GF-D8 (cell line): ENCODE measurements at places on chromosomes 6 and 20.

DNA sequence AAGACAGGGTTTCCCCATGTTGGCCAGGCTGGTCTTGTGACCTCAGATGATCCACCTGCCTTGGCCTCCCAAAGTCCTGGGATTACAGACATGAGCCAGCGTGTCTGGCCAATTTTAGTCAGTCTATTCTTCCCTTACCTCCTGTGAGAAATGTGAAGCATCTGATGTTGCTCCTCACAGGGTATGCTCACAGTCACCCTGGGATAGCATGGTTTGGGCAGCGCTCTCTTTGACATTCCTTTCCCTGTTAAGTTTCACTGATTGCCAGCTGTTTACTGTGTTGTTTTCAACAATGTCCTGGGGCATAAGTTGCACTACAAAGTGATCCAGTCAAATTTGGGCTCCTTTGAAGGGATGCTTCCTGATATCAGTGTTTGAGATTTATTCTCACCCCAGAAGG lies 13.1 kb downstream of the CDC5L start:
- DNase-seq = no peak

GRCh38 chr6:111354758-111355555 lies 128.1 kb downstream of the REV3L start:
- DNase-seq = no peak

DNA sequence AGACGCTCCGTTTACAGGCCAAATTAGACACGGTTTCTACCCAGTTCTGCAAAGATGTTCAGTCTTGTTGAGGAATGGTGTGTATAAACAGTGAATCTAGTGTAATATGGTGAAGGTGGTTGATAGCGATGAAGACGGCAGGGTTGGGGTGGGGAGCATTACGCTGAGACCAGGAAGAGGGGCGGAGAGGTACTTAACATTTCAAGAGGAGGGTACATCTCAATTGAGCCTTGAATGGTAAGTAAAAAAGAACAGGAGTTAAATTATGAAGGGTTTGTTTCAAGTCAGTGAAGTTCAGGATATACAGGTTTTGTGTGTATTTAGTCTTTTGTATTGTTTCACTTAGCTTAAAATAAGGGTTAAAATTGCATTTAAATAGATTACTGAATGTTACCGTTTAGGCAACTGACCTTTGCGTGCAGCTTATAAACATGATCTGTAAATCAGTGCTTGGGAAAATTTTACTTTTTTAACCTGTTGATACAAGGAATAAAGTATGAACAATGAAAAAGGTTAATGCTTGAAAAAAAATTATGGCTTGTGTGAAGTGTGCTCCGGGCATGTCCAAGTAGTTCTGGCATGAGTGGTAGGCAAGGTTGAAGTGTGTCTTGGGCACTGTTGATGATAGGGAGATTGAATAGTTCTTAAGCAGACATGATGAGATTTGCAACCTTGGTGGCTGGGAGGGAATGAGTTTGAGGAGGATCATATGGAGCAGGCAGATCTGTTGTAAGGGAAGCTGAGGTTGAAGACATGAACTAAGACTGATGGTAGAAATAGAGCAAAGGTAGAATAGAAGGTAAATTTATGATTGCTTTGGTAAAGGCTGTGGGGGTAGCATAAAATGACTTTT lies 842 bp downstream of the POLR1C start:
- DNase-seq = no peak

DNA sequence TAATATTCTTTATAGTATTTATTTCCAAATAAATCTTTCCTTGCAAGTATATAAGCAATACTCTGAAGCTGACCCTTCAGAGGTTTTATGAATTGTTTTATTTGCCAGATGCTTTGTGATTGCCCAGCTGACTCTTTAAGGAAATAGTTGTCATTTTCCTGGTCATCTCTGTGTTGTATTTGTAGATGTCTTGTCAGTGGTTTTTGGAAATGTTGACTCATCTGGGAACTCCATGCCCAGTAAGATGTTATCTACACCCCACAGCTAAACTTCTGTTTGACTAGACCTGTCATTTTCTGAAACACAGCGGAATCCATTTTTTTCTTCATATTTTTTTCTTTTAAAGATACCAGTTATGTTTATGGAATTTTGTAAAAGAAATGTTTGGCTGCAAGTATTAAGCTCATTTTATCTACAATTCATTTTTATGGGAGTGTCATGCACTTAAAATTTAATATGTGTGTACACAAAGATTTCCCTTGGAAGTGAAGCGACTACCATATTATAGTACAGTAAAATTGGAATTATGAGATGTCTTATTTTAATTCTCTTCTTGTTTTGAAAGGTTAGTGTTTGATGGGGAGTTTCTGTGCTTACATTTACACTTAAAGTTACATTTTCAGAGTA lies 491.0 kb downstream of the NKAIN2 start:
- DNase-seq = no peak

DNA sequence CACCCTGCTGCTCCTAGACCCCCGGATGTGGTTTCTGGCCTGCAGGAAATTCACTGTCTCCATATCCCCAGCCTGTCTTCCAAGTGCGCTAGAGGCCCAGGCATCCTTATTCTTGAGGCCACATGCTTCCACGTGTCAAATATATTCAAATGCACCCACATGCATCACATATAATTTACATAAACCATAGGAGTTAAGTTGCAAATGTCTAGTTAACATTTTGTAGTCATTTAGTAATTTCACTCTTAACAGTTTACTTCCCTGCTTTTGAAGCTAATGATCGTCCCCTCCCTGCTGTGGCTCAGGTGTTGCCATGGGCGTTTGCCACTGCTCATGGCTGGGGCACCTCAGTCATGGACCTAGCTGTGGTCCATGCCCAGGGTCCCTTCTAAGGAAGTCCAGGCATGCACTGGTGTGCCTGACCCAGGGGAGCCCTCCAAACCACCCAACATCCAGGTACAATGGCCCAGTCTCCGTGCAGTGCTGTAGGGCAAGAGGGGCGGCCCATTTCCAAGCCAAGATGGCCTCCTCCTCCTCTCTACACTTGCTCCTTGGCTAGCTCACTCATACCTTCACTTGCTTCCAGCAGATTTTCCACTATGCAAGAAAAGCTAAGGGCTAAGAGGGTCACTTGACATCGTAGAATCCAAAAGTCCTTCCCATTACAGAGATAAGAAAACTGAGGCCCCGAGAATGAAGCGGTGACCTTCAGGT lies 42.4 kb downstream of the FGD2 start:
- no peak for DNase-seq

- no peak for DNase-seq
Measured at GRCh38 chr6:53627391-53628218, 38.0 kb downstream of the KLHL31 start.

GRCh38 chr20:41951615-41952014 lies 333.4 kb upstream of the CHD6 start:
- no peak for DNase-seq

DNA sequence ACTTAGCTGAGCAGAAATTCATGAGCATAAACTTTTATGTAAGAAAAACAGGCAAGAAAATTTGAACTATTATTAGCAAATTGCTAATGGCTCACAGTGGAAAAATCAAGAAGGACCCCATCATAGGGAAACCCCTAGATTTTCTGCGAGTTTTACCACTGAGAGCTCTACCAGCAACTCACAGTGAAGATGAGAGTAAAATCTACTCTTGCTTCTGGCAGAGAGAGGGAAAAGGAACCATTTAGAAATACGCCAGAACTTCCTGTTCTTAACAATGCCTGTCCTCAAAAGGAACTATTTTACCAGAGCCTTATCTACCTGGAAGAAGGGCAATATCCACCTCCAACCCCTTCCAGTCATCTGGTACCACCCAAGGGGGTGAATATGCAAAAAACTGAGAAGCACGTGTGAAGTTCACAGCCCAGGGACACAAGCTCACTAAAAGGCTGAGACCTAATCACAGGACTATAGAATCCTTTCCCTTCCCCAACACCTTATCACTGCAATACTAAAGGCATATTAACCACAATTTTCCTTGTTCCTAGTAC lies 34.4 kb upstream of the ASF1A start:
- DNase-seq = peak; percentile 25

- DNase-seq = peak; percentile 89
Measured at GRCh38 chr20:32674362-32674789, 635 bp upstream of the C20orf203 start.

DNA sequence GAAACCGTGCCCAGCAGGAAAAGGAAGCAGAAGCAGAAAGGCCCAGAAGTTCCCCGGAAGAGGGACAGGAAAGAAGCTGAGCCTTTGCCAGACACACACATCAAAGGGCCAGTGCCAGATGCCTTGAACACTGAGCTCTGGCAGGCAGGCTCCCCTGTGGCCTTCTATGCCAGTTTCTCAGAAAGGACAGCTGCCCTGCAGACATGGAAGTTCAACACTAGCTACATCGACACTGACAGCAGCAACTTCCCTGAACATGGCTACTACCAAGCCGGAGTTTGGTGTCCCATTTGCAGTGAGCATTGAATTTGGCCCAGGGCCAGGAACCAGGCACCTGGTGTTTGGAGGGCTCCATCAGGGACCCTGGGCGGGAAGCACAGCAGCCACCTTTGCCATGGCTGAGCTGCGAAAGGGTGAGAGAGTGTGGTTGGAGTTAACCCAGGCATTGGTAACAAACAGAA lies 8.0 kb upstream of the RAET1E start:
- DNase-seq = no peak

DNA sequence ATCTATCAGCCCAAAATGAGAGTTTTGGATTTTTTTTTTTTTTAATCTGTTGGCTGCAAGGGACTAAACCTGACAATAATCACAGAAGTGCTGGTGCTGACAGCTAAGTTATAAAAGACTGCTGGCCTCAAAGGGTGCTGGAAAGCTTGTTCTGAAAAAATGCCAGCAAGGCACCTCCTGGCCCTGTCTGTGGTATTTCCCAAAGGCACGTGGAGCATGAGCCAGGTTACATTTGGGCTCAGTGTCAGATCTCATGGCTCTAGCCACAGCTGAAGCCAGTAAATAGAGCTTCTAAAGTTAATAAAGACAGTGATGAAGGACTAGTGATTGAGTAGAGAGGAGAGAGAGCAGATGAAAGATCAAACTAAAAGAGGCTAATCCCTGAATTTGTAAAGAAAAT lies 178.9 kb downstream of the FUT9 start:
- no peak for DNase-seq

DNA sequence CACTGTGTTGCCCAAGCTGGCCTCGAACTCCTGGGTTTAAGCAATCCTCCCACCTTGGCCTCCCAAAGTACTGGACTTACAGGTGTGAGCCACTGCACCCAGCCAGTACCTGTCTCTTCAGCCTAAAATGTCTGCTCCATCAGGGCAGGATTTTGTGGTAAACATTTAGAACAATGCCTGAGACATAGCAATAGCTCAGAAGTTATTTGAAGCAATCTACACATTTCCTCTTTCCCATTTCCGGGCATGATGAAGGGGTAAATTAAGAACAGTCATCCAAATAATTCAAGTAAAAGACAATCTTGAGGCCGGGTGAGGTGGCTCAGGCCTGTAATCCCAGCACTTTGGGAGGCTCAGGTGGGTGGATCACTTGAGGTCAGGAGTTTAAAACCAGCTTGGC lies 69.0 kb upstream of the ZNF217 start:
- no peak for DNase-seq

GRCh38 chr20:9172851-9173250 lies 104.0 kb downstream of the PLCB4 start:
- no peak for DNase-seq

- peak; percentile 65 for DNase-seq
Measured at GRCh38 chr20:8527998-8528723, 396.1 kb downstream of the PLCB1 start.

GRCh38 chr20:58024241-58024721 lies 204.2 kb downstream of the ANKRD60 start:
- DNase-seq = no peak

DNA sequence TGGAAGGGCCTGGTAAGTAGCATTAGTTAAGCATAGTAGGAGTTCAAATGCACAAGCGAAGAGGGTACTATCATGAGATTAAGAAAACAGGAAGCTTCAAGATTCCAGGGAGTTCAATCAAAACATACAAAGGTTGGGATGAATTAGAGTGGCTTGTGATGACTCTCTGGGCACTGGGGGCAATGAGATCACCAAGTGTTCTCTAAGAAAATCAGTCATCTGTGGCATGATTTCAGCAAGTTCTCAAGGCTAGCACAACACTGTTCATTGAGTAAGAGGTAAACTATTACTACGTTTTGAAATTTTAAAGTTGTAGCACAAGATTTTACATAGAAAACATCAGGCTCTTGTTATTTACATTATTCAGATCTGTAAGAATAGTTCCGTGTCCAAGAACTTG lies 139.7 kb upstream of the FLRT3 start:
- DNase-seq = no peak

GRCh38 chr6:10763006-10763405 lies 15.4 kb downstream of the TMEM14B start:
- no peak for DNase-seq

GRCh38 chr20:32319100-32319499 lies 39.0 kb upstream of the ASXL1 start:
- DNase-seq = no peak

GRCh38 chr6:136030131-136030530 lies 178.6 kb downstream of the PDE7B start:
- no peak for DNase-seq

DNA sequence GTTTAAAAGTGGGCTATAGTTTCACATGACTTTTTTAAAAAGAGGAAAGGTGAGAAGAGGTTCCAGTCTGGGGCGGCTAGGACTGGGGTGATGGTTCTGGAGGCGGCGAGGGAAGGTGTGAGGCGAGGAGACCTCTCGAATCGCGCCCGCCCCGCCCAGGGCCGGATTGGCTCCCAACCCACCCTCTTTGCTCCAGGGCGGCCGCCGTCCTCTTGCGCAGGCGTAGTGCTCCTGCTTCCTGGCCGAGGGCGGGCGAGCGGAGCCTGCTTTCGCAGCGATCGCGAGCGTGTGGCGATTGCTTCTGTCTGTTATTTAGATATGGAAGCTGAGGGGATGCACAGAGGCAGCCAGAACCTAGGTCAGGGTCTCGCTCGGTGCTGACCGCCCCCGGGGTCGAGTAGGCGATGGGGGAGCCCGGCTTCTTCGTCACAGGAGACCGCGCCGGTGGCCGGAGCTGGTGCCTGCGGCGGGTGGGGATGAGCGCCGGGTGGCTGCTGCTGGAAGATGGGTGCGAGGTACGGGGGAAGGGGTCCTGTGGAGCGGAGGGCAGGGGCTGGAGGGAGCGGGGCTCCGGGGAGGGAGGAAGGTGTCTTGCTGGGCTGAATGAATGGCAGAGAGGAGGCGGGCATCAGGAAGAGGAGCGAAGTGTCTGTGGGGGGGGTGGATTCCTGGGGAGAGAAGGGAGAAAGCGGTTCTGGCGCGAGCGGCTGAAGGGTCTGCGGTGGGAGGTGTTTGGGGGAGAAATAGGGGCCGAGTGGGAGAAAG lies at the start of gene RNF8:
TSS of gene RNF8 (plus strand) at position 223 of the 765 bp plus-strand sequence. CDS start at position 405, 182 bp downstream.
- DNase-seq = peak; percentile 71

DNA sequence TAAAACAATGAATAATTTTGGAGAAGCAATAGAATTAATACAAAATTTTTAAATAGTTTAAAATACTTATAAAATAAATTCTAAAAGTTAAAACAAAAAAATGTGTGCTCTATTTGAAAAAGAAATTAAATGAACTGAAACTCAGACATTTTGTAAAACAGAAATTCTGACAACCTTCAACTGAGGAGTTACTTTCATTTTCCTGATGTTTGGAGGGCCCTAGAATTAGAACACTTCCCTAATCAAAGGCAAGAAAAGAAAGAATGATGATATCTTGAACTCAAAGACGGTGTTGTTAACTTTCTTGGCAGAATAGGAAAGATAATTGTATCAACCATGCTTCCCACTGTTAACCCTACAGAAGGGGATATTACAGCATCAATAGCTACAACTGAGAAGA lies 27.9 kb downstream of the SNX14 start:
- DNase-seq = no peak

- no peak for DNase-seq
Measured at GRCh38 chr6:5054245-5054873, 30.8 kb upstream of the PPP1R3G start.
